ENCODE measurements at places on chromosomes 3 and 15.
A peak's percentile ranks its signal among the peaks of the same experiment; 100 is the strongest.

GRCh38 chr15:34773917-34774316, 19.1 kb upstream of the GJD2 start:
- no peak for DNase-seq

- DNase-seq, result peak; percentile 65
Observed at GRCh38 chr3:194828116-194828515, 142.4 kb downstream of the FAM43A start.

GRCh38 chr3:42066516-42067181, 24.5 kb upstream of the TRAK1 start:
- DNase-seq, result peak; percentile 75

DNA sequence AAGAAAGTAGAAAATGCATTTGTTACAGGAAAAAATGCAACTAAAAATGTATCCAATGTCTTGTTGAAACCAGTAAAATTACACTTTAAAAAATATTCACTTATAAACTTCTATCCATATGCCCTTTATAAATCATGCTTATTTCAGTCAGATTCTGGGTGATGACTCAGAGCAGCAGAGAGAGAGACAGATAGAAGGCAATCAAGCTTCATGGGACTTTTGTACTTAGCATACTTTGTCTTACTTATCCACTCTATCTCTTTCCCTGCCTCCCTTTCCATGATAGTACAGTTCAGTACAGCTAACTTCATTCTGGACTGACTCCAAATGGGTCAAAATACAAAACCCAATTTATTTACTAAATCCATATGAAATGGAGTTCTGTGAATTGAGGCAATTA, 1438.2 kb downstream of the ZPLD1 start:
- DNase-seq, result no peak

DNA sequence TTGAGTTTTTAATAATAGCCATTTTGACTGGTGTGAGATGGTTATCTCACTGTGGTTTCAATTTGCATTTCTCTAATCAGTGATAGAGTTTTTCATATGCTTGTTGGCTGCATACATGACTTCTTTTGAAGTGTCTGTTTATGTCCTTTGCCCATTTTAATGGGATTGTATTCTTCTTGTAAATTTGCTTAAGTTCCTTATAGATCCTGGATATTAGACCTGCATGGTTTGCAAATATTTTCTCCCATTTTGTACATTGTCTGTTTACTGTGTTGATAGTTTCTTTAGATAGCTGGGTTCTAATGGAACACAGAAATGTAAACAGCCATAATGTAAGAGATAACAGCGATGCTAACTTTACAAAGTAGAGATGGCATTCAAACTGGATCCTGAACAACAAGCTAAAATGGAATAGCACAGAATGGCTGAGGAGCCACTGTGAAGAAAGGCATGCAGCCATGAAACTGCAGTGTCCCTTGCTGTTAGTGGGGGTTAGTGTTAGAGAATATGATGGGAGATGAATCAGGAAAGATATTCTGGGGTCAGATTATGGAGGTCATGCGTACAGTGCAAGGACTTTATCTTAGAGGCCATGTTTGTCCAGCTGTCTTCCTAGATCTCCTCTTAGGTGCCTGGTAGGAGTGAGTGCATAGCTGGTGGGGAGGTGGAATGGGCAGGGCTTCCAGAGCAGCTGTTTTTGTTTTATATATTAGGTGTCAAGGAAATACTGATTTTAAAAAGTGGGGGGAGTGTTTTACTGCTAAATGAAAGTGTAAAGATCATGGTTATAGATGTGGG, 48.1 kb downstream of the BBS4 start:
- no peak for DNase-seq

Data from fibroblast of skin of scalp (primary cell).